Thoracic aorta (tissue), 2 donors: ENCODE measurements at places on chromosomes 2 and 18.

GRCh38 chr2:215556979-215557378, 121.1 kb upstream of the FN1 start:
- DNase-seq, result no peak

DNA sequence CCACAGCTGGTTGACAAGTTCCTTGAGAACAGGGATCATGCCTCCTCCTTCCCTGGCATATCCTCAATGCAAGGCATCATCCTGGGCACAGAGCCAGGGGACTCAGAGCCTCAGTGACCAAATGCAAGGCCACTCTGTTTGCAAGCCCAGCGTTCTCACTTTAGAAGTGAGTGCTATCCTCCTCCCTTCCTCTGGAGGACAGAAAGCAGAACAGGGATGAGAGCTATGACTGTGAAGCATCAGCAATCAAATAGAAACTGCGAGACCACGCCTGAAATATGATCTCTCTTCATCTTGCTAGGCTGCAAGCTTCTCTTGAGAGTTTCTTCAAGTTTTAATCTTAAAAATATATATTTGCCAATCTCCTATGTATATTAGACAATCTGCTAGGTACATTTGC, 119.8 kb downstream of the LRATD1 start:
- no peak for DNase-seq

GRCh38 chr18:62578980-62579511, 56.2 kb downstream of the ZCCHC2 start:
- no peak for DNase-seq

DNA sequence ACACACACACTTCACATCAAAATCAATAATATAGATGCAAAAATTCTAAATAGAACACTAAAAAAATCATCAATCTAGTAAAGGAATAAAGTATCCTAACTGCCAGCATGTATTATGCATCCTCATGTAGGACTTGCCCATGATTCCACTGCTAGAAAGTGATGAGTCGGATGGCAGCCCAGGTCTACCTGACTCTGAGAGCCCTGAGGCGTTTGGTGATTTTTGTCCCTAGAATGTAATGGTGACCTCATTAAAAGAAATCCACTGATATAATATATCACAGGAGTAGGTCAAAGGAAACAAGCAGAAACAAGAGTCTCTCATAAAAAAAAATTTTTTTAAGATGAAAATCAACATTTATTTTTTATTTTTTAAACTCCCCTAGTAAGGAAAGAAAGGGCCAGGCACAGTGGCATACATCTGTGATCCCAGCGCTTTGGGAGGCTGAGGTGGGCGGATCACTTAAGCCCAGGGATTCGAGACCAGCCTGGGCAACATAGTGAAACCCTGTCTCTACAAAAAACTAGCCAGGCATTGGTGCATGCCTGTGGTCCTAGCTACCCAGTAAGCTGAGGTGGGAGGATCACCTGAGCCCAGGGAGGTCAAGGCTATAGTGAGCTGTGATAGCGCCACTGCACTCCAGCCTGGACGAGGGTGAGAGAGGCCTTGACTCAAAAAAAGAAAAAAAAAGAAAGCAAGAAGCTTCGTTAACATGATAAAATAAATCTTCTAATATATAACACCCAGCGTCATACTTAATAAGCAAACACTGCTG, 24.4 kb upstream of the ACTG2 start:
- DNase-seq, result no peak

DNA sequence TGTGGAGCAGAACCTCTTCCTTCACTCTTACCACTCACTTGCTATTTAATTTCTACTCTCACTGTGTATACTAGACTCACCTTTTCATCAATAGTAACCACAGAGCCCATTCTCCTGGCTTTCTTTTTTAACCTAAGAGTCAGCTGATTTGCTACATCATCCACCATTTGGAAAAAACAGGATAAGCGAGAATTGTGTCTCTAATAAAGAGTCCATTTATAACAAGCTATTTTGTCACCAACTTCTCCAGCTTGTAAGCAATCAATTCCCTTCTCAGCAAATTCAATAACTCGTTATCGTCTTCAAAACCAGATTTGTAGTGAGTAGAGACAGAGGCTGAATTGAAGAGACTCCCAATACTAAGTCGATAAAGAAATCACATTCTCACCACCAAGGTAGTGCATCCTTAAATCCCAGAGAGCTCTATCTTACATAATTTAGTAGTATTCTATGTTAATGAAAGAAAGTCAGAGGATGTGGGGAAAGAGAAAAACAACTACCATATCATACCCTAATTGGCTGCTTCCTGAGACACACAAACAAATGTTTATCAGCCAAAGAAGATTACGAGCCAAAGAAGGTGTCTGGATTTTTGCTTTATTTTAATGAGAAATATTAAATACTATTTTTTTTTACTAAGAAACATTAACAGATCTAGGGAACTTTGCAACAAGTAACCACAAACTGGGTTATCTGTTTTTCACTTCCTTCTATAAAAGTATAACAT, 52.5 kb upstream of the SPTBN1 start:
- no peak for DNase-seq

DNA sequence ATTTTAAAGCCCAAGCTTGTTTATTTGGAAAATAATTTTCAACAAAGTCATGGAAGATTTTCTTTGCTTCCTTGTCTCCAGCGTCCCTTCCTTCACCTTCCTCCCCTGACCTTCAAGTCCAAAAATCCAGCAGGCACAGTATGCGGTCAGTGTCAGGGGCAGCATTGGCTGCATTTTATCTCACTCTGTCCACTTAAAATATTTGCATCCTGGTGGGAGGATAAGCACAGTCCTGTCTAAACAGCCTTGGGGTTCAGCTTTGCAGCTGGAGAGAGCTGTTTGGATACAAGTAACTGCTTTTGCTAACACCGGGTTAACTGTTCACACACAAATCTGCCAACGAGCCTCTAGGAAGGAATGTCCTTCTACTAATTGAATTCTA, 318.1 kb downstream of the PDE11A start:
- no peak for DNase-seq

DNA sequence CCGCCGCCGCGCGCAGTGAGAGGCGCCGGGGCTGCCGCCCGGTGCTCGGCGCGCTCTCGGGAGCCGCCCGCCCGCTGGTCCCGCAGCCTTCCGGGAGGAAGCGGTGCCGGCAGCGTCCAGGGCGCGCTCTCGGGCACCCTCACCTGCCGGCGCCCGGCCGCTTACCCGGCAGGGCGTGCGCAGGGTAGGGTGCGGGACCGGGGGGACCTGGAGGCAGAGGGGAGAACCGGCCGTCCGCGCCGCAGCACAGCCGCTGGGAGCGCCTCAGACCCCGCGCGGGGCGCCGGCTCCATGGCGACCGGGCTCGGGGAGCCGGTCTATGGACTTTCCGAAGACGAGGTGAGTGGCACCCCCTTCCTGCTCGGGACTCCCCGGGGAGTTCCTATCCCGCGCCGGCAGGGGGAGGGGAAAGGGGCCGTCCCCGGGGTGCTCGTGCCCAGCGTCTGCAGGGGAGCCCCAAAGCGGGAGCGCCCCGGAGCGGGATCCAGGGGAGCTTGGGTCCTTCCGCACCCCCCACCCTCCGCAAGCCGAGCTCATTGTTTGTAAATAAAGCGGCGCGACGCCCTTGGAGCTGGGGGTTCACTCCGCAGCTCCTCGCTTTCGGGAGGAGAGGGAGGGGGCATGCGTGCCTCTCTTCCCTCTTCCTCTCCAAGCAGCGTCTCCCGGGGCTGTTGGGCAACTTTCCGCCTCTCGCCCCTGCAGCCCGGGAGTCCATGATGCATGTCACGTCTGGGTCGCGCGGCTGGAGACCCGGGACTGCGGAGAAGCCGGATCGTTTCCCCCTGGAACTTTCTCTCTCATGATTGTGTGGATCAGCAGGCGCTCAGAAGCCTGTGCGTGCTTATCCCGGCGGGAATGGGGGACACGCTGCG, 580 bp downstream of the NEDD4L start:
- DNase-seq, result peak; percentile 23

DNA sequence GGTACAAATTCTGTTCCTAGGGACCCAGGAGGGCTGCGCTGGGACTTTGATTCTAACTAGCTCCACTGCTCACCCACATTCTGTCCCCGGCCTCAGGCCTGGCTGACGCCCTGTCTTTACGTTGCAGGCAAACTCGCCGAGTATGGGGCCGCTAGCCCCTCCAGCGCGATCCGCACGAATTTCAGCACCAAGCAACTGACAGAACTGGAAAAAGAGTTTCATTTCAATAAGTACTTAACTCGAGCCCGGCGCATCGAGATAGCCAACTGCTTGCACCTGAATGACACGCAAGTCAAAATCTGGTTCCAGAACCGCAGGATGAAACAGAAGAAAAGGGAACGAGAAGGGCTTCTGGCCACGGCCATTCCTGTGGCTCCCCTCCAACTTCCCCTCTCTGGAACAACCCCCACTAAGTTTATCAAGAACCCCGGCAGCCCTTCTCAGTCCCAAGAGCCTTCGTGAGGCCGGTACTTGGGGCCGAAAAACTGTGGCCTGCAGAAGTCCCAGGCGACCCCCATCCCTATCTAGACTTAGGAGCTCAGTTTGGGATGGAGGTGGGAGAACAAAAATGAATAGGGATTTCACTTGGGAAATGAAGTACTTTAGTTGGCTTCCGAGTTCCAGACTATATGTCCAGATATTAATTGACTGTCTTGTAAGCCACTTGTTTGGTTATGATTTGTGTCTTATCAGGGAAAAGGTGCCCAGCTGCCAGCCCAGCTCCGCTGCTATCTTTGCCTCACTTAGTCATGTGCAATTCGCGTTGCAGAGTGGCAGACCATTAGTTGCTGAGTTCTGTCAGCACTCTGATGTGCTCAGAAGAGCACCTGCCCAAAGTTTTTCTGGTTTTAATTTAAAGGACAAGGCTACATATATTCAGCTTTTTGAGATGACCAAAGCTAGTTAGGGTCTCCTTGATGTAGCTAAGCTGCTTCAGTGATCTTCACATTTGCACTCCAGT, 1.5 kb downstream of the HOXD1 start:
- DNase-seq, result no peak

DNA sequence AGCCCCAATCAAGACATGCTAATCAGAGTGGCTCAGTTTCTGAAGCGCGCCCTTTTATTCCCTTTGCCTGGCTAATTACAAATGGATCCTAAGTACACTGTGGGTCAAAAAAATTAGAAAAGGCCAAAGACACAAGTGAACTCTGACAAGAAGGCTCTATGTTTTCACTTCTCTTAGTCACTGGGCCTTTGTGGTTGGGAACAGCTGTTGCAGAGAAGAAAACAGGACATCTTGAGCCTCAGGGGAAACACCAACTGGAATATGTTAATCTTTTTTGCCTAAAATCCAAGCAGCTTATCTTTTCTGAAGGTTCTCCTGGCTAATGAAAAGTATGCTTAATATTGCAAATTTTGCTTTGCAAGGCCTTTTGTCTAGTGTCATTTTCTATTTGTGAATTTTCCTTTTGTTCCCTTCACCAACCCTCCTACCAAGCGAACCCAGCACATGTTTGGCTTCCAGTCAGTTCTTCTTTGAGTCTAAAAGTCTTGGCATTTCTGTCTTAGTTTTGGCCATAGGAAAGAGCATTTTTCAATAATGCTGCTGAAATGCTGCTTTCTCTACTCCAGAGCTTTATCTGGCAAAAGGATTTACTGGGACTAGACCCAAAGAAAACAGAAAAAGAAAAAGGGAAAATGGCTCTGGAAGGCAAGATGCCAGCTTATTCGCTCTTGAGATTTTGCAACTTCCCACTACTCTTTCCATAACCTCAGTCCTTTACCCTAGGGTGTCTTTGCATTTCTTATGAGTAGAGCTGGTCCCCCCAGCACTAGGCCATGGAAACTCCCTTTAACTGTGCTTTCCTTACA, 440.2 kb upstream of the ST6GAL2 start:
- no peak for DNase-seq

GRCh38 chr18:46754188-46754587, 2.7 kb downstream of the ST8SIA5 start:
- no peak for DNase-seq

DNA sequence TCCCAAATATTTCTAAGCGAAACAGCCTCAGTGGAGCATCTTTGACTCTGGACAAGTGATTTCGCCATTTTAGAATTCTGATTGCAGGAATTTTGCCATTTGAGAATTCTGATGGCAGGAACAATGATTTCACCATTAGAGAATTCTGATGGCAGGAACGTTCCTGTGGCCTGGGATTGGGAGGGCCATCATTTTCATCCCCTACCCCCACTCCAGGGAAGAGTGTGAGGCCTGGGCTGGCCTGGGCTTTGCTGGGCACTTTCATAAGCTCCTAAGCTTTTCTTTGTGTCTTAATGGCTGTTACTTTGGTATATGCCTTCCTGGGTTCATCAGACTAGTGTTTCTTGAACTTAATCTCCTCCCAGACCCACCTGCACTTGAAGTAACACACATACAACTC, 129.3 kb upstream of the EPAS1 start:
- DNase-seq, result no peak
